ENCODE measurements at places on chromosomes 5 and 9. TPM values are rescaled to one million over a fixed set of nuclear protein-coding genes. Genes with fewer than 3 reads are reported as not detected.

PCDHGC4 gene
- not detected for polyA plus RNA-seq

PCDHB11 gene
- polyA plus RNA-seq: not detected

TEX48 gene
- 0.33 TPM for polyA plus RNA-seq

DNA sequence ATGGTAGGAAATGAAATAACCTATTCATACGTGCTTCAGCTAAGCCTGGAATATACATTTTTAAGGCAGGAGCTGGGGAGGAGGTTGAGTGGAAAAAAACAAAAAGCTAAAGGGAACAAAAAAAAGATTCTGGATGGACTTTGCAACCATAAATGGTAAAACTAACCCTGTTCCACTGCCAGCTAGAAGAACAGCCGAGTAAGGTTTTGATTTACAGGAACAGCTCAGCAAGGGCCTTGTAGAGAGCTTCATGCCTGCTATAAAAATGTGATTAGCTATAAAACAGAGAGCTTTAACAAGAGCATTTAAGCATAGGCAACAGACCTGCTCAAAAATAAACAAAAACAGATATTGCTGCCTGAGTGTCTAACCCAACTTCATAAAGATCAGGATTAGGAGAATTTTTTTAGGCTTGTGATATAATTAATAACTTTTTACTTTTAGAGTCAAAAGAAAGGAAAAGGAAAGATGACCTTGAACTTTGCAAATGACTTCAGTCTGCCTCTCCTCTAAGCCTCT lies 194.8 kb downstream of the FBXL7 start:
- H3K27ac ChIP-seq: no peak overlapping the region
- H3K36me3 ChIP-seq: no peaks in the 10 kb centered on the region
- no peaks in the 10 kb centered on the region for H3K27me3 ChIP-seq
- H3K4me1 ChIP-seq: no peaks in the 10 kb centered on the region
- no peak for DNase-seq
- no peak overlapping the region for H3K4me3 ChIP-seq

GRCh38 chr5:121982146-121982892 lies 20.5 kb downstream of the SRFBP1 start:
- no peak overlapping the region for H3K27ac ChIP-seq
- H3K4me3 ChIP-seq: no peak overlapping the region
- no peaks in the 10 kb centered on the region for H3K36me3 ChIP-seq
- no peak for DNase-seq
- H3K27me3 ChIP-seq: no peaks in the 10 kb centered on the region

GRCh38 chr5:125043781-125044391 lies 297.4 kb upstream of the ZNF608 start:
- no peak overlapping the region for H3K27ac ChIP-seq
- no peaks in the 10 kb centered on the region for H3K27me3 ChIP-seq
- no peak for DNase-seq

DNA sequence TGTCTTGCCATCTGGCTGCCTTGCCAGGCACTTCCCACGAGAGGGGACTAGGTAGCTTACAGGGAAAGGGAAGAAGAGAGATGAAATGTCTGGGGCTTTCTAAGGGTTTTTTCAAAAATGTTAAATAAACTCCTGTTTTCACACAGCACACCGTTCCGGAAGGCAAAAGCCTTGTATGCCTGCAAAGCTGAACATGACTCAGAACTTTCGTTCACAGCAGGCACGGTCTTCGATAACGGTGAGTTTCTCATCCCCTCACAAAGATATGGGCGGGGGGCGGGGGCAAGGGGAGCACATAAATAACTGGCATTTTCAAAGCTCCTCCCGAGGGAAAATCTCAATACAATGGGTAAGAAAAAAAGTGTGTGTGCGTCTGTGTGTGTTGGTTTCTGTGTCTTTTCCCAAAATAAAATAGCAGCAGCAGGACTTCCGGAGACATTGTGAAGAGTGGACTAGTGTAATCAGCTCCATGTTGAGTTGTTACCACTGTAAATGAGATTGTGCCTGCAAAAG lies 189.6 kb downstream of the NR3C1 start:
- peaks cover 10% of the 10 kb centered on the region for H3K4me1 ChIP-seq
- no peak overlapping the region for H3K27ac ChIP-seq
- no peaks in the 10 kb centered on the region for H3K27me3 ChIP-seq
- DNase-seq: no peak

DNA sequence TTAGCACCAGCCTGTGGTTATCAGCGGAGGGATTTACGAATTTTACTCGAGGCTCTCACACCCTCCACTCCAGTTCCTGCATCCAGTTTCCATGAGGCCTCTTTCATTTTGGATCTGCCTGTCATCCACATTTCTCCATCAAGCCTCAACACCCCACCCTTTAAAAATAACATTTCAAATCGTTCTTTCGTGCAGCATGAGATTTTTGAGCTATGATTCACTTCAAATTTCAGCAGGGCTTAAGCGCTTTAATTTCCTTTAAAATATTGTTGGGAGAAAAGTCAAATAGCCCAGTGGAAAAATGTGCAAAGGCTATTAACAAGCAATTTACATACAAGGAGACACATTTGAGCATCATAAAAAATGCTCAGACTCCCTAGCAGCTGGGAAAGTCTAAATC lies 103.2 kb downstream of the MSX2 start:
- no peak overlapping the region for H3K27ac ChIP-seq
- H3K4me1 ChIP-seq: no peaks in the 10 kb centered on the region
- no peaks in the 10 kb centered on the region for H3K36me3 ChIP-seq
- H3K27me3 ChIP-seq: no peaks in the 10 kb centered on the region

DNA sequence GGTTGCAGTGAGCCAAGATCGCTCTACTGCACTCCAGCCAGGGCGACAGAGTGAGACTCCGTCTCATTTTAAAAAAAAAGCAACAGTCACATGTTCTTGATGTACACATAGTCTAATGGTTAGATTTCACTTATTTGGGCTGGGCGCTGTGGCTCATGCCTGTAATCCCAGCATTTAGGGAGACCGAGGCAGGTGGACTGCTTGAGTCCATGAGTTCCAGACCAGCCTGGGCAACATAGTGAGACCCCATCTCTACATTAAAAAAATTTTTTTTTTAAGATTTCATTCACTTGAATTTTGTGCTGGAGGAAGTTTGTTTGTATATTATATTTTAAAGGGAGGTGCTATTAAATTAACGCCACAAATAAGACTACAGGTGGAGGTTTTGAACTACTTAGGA lies 21.9 kb downstream of the WNT8A start:
- no peaks in the 10 kb centered on the region for H3K4me1 ChIP-seq
- H3K27me3 ChIP-seq: no peaks in the 10 kb centered on the region
- H3K4me3 ChIP-seq: no peak overlapping the region

DNA sequence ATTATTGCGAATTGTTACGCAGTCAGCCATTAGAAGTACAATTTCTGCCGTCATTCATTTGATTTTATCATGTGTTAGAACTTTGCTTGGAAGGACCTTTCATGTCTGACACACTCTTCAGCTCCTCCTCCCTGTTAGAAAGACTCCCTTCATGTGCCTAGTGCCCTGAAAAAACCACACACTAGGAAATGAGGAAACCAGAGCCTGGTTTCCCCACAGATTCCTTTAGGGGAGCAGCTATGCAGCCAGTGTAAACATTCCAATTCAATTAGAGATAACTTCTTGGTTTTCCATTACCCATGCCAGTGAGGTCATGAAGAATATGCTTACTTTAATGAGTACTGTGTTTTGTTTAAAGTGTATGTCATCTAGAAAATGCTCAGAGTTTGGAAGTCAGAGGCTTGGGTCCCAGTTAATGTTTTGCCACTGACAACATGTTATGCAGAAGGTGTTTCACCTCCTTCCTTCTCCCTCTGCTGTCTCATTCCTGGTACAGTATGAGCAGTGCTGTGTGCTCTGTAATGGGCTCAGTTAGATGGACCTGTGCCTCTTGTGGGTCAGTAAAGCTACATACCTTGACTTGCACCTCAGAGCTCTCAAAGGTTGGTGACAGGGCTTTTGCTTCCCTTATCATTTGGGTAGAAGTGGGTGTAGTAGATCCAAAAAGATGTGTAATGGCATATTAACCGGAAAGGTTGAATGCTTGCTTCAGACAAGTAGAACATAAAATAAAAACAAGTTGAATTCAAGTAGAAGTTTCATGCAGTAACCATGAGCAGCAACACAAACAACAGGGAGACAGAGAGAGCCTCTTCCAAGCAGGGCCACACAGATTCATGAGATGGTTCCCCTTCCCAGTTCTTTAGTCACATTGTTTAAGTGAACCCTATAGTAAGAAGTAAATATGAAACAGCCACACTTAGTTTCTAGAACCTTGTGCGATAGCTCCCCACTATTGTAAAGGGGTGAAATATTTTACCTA lies 52.6 kb upstream of the TNFAIP8 start:
- H3K27ac ChIP-seq: peak overlapping the region; percentile 43

- no peaks in the 10 kb centered on the region for H3K4me1 ChIP-seq
- H3K27me3 ChIP-seq: no peaks in the 10 kb centered on the region
- no peak for DNase-seq
- H3K36me3 ChIP-seq: no peaks in the 10 kb centered on the region
These were observed 96.5 kb downstream of the SMIM23 start for GRCh38 chr5:171882118-171882517.
